NK-92 treated with Interleukin-12 subunit alpha and Interleukin-12 subunit beta, amount 100 ng/mL, for 24 hours (cell line): ENCODE measurements at places on chromosomes 1 and 21.

GRCh38 chr1:214506972-214507431 lies 44.4 kb downstream of the PTPN14 start:
- no peak for DNase-seq

GRCh38 chr1:219659005-219659600 lies 46.2 kb upstream of the ZC3H11B start:
- no peak for DNase-seq

- DNase-seq: no peak
Observed at GRCh38 chr1:31834501-31834900, 18.7 kb upstream of the SPOCD1 start.

- no peak for DNase-seq
Observed at GRCh38 chr1:63688302-63688890, 85.4 kb upstream of the ROR1 start.

DNA sequence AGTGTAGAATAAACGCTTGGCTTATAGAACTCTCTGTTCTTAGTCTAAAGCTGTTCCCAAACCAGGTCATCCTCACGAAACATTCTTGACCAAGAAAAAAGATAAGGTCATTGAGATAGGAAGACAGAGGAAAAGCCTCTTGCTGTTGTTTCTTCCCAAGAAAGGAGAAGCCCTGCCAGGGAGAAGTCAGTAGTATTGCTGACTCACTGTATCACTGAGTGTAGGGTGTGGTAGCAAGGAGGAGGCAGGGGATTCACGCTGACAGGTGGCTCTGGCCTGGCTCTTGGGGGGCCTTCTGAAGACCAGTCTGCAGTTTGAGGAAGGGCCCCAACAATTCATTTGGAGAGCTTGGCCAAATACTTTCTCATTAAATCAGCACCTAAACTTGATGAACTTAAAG lies 97.8 kb downstream of the CD247 start:
- DNase-seq: no peak

GRCh38 chr1:64878931-64879611 lies 87.3 kb downstream of the JAK1 start:
- DNase-seq: no peak

GRCh38 chr1:36947384-36947783 lies 86.9 kb downstream of the GRIK3 start:
- no peak for DNase-seq

DNA sequence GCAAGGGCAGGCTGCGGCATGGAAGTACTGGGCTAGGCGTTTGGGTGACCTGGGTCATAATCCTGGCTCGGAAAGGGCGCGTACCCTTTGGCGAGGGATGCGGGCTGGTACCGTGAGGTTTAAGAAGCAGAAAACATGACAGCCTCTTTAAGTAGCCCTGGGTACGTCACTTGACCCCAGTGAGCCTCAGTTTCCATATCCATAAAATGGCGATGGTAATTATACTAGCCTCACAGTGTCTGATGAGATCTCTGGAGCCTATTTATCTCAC lies 700 bp downstream of the PIGV start:
- DNase-seq: no peak

DNA sequence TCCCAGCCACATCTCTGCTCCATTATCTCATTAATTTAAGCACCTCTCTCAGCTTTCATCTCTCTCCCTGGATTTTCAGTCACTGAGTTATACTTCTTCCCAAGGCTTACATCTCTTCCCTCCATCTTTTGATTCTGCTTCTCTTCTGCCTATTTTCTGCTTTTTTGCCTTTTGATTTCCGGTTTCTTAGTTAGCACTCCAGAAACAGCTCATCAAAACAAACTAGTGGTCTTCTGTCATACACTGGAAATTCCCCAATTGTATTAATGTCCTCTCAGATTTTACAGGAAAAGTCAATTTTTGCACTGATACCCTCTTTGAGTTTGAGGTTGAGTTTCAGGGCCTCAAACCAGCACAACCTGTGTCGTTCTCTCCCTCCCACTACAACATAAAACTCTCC lies 1.5 kb downstream of the LCE3E start:
- DNase-seq: no peak

- no peak for DNase-seq
Observed at GRCh38 chr21:45250914-45251634, 36.6 kb downstream of the POFUT2 start.

DNA sequence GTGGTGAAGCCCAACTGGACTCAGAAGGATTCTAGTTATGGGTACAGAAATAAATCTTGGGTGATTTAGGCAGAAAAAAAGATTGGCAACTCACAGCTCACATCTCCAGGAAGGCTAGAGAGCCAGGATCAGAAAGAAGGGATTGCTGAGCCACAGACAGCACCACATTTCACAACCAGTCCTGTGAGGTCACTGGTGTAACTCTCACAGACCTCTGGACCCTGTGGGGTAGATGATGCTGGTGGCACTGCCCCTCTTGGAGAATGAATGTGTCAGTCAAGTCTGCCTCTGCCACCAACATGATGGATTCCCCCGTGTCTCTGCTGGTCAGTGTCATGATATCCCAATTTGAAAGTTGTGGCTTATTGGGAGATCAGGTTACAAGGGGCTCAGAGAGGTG lies 70.9 kb upstream of the HMCN1 start:
- no peak for DNase-seq

DNA sequence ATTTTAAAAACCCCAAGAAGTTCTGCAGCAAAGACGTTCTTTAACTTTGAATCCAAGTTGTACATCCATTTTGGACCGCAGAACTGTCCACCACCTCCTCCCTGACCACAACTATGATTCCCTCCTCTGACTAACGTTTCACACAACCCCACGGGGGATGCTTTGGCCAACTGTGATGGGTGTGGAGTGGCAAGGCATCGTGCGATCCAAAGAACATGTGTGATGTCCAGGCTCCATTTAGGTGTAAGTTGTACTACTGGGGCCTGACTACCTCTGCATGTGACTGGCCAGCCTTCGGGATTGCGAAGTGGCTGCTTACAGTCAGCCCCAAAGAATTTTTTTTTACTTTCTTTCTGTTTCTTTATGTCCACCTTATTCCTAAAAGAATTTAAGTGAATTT lies 6.7 kb downstream of the KCNJ15 start:
- DNase-seq: no peak

DNA sequence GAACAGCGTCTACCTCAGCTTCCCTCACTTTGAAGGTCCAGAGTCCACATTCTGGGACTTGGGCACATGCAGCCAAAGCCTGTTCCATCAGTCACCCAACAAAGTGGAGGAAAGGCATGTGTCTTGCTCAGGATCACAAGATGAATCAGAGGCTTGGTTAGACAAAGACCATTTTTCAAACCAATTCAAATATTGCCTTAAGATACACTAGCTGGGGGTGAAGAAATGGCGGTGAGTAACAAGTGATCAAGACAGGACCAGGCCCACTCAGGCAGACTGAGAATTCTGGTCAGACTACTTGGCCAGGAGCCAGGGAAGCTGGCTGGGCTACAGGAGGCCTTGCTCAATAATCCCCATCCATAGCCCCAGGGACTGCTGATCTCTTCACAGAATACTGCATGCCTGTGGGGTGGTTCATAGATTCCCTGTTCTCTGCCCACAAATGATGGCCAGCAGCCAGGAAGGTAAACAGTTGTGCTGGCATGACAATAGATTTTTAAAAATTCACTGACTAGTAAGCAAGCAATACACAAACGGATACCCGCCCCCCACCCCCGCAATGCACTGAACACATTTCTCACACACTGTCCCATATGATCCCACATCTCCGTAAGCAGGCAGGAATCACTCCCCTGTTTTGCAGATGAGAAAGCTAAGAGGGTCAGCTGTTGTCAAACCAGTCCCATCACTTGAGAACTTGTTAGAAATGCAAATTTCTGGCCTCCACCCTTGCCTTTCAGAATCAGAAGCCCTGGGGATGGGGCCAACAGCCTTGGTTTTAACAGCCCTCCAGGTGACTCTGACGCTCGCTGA lies 27.2 kb downstream of the ERI3 start:
- DNase-seq: no peak

DNA sequence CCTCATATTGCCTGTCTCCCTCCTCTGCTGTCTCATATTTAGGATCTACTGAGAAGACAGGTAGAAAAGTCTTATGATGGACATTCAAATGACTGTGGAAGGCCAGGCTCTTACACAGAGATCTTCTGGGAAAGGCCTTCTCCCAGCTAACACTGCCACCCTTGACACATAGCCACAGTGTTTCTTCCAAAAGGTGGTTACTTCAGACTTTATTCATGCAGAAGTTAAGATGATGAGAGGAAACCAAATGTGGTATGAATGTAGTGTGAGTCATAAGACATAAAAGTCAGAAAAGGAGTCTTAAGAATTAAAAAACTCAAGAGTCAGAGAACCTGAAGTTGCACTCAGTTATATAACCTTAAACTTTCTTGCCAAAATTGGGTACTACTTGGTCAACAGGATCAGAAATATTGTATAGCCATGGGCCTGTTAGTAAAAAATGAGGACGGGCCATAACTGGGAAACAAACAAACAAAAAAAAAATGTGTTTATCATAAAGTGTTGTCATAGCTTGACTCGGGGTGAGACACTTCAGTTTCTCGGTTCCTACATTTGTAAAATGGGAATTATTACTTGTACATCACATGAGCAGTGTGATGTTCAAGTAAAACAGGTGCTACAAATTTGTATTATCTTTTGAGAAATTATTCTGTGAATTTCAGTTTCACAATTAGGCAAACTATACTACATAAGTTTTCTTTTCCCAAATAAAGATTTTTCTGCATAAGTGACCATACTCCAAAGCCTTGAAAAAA lies 1.2 kb upstream of the DENND1B start:
- no peak for DNase-seq

DNA sequence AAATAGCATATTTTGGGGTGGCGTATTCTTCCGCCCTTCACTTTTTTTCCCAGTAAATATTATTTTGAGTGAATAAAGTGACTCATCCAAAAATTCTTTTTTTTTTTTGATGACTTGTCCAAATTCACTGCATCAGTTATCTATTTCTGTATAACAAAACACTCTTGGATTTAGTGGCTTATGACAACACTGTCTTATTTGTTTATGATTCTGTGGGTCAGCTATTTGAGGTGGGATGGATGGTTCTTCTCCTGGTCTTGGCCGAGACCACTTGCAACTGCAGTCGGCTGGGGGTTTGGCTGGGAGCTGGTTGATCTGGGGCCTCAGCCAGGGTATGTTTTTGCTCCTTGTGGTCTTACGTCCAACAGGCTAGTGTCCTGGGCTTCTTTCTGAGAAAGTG lies 39.9 kb upstream of the SRSF10 start:
- DNase-seq: no peak

DNA sequence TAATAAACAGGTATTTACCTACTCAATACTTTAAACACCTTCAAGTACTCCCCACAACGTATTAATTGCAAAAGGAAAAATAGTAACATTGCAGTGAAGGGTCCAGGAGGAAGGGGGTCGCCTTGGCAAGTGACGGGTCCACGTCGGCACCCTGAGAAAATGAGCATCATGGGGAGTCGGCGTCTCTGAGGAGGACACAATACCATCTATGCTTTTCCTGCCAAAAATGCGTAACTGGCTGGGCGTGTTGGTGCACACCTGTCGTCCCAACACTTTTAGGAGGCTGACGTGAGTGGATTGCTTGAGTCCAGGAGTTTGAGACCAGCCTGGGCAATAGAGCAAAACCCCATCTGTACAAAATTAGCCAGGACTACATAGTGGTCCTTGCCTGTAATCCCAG lies 7.3 kb downstream of the FTCD start:
- no peak for DNase-seq

DNA sequence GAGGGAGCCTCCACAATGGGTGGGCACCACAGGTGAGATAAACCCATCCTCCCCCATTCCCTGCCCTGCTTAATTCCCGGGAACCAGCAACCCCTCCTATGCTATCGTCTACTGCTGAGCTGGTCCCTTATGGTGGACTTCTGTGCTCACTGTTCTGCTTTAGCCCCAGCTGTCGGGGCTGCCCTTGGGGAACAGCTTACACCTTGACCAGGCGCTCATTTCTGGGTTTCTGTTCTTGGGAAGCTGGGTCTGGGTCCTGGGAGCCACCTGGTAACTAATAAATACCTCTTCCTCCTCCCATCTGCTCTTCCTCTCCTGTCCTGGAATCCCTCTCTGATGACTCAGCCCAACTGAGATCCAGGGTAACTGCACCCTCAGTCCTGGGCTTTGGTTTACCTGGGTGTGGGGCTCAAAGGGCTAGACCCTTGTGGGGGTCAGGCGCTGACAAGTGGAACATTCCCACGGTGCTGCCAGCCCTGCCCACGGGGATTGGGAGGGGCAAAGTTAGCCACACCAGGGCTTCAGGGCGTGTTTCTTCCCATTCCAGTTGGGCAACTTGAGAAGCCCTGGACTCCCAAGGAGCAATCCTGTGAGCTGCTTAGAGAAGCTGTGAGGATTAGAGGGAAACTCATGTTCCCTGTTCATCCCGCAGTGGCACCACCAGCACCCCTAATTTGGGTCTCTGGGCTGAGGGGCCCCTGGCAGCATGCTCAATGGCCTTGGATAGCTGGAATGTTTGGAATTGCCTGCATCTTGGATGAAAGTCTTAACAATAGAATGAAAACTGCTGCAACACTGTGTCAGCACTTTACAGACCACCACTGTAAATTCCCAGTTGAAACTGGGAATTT lies 1.6 kb downstream of the PCAT6 start:
- DNase-seq: no peak

DNA sequence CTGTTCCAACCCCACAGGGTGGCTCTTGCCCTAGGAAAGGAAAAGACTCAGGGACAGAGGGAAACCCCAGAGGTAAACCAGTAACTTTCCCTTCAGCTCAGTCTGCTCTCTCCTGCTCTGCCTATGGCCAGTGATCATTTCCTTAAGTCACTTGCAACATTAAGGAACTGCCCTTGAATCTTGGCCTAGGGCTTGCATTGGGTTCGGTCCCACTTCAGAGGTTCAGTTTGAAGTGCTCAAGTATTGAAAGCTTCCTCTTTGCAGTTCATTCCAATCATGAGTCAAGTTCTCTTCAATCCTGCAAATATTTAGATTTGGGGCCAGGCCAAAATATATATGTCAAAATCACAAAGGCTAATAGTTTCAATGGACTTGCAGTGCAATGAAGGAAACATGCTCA lies 97.7 kb upstream of the IRF2BP2 start:
- no peak for DNase-seq

GRCh38 chr1:216723274-216723780 lies at the start of gene ESRRG:
TSS of gene ESRRG (minus strand) at chr1:216723429. CDS start at chr1:216723299, 130 bp downstream.
- DNase-seq: no peak

DNA sequence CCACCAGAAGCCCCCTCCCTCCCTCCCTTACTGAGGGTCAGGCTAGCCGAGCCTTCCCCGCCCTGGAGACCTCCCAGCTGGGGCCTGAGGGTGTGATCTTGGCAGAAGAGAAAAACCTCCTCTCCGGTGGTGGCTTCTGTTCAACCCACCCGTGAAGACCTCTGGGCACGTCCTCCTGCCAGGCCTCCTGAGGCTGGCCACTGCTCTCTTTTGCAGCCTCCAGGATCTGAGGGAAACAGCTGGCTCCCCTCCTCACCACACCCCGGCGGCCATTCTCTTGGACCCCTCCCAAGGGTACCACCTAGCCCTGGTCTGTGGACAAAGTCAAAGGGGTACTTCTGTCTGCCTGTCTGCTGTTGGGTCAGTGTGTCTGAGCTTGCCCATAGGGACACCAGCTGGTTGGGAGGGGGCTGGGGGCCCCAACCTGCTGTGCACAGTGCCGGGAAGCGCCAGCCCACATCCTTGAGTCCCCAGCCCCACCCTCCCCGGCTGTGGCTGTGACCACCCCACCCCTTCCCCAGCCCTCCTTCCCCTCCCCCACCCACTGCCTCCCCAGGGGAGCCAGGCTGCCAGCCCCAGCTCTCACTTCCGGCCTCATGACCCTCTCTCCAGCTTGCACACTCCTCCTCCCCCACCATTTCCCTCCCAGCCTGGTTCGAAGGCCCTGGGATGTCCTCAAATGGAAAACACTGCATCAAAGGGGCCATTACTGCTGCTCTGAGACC lies 48.1 kb downstream of the AHDC1 start:
- DNase-seq: no peak

- no peak for DNase-seq
Observed at GRCh38 chr1:207807326-207807689, 55.5 kb downstream of the CD46 start.

- DNase-seq: no peak
Observed at GRCh38 chr1:190226006-190226405, 251.7 kb downstream of the BRINP3 start.
